ENCODE measurements at places on chromosomes 11 and 22.

- H3K36me3 ChIP-seq: no peaks in the 10 kb centered on the region
- peak; percentile 47 for DNase-seq
- peak within 1 kb of the TSS; percentile 88 for H3K4me3 ChIP-seq
- H3K27me3 ChIP-seq: no peaks in the 10 kb centered on the region
- no peaks in the 10 kb centered on the region for H3K4me1 ChIP-seq
These were observed at the start of gene SLC35F2 for GRCh38 chr11:107858217-107859070. TSS of gene SLC35F2 (minus strand) at chr11:107858787. CDS start at chr11:107858767, 20 bp downstream.

DNA sequence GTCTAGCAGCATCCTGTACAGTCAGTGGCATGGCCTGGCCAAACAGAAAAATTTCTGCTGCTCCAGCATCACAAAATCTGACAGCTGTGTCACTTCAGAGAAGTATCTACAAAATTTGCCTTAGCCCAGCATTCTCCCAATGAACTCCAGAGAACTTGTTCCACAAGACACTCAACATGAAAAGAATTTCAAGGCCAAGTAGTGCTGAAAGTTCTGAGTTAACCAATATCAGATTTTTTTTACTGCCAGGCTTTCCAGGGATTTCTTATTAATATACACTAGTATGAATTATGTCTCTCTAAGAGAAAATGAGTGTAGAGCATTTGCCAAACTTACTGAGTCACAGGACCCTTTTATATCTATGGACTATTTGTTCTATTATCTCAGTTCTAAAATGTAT is 68.8 kb downstream of the OR5AK2 start:
- H3K27ac ChIP-seq: no peak overlapping the region
- no peak for DNase-seq
- H3K36me3 ChIP-seq: no peaks in the 10 kb centered on the region
- no peaks in the 10 kb centered on the region for H3K4me1 ChIP-seq
- no peak overlapping the region for H3K4me3 ChIP-seq

DNA sequence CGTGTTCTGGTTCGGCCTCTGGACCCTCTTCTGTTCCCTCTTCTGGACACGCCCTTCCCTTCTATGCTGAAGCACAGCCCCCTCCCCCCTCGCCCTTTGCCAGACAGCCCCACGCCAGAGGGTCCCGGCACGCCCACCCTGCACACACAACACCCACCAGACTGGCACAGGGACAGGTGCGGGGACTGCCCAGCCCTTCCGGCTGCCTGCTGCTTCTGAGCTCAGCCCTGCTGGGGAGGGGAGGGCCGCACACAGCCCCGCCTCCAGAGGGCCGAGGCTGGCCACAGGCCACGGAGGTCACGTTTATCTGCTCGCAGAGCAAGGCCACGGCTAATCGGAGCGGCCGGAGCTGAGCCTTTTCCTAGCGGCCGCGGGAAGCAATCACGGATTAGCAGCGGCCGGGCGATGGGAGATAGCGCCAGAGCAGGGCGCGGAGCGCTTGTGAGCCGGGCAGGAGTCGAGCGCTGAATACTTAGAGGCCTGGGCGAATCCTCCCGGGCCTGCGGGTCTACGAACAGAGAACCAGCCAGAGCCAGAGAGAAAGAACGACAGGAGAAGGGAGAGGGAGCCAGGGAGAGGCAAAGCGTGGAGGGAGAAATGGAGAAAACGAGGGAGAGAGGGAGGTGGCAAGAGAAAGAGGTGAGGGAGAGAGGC is 21.5 kb downstream of the OTUB1 start:
- H3K36me3 ChIP-seq: no peaks in the 10 kb centered on the region
- peak overlapping the region; percentile 20 for H3K4me3 ChIP-seq
- no peak overlapping the region for H3K27ac ChIP-seq
- no peaks in the 10 kb centered on the region for H3K27me3 ChIP-seq
- no peak for DNase-seq

DNA sequence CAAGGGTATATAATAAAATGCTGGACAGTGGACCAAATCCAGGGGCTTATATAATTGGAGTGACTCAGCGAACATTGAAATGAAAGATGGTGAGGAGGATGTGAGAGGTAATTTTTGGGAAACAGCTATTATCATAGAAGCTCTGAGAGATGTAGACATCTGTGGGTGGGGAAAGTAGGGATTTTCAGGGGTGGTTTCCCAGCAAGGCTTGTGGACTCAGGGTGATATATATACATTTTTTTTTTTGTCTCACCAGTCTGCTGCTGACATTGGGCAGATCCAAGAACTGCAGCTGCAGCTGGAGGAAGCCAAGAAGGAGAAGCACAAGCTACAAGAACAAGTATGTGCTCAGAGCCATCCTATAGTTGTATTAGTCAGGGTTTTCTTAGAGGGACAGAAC is 208.1 kb downstream of the MYO18B start:
- DNase-seq: no peak
- H3K27ac ChIP-seq: no peak overlapping the region
- no peaks in the 10 kb centered on the region for H3K27me3 ChIP-seq
- no peak overlapping the region for H3K4me3 ChIP-seq
- no peaks in the 10 kb centered on the region for H3K4me1 ChIP-seq

DNA sequence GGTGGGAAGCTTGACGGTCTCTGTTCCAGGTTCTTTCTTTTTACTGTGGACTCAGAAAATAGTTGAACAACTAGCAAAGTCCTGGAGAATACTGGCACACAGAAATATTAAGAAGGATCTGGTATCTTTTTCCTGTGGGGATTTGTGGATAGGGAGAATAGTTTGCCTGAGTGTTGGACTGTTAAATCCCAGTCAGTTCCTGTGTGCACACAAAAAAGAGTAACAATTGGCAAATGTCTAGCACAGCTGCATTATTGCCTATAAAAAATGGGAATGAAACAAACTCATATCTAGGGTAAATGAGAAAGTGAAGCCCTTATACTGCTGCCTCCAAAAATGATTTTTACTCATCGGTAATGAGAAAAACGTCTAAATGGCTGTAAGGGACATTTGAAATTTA is 828.2 kb downstream of the JRKL start:
- no peak for DNase-seq
- H3K27me3 ChIP-seq: no peaks in the 10 kb centered on the region
- no peaks in the 10 kb centered on the region for H3K36me3 ChIP-seq

GRCh38 chr11:92707665-92708064 is 261.8 kb upstream of the MTNR1B start:
- H3K36me3 ChIP-seq: no peaks in the 10 kb centered on the region
- no peak overlapping the region for H3K27ac ChIP-seq
- H3K4me1 ChIP-seq: no peaks in the 10 kb centered on the region
- no peak for DNase-seq
- H3K27me3 ChIP-seq: no peaks in the 10 kb centered on the region

GRCh38 chr22:38921120-38921519 is 36.3 kb upstream of the APOBEC3A start:
- H3K27me3 ChIP-seq: no peaks in the 10 kb centered on the region
- no peaks in the 10 kb centered on the region for H3K4me1 ChIP-seq
- no peak for DNase-seq
- no peak overlapping the region for H3K4me3 ChIP-seq
- no peaks in the 10 kb centered on the region for H3K36me3 ChIP-seq
